ENCODE measurements at places on chromosomes 11 and 22.

GRCh38 chr22:43154887-43155536 lies 3.7 kb downstream of the TSPO start:
- DNase-seq = no peak

DNA sequence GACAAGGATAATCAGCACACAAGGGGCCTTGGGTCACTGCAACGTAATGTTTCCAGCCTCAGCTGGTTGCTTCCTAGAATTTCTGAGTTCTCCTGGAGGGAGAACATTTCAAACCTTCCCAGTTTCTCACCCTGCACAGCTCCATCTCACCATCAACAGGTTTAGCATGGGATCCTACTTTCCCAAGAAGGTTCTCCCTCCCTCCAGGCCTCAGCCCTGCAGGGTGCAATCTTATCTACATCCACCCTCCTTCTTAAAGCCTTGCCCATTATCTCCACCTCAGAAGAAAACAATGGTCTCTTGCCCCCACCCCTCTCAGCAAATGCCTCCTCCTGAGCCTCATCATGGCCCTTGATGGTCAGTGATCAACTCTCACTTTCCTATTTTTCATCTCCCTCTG lies 23.6 kb downstream of the CADM1 start:
- DNase-seq = no peak

DNA sequence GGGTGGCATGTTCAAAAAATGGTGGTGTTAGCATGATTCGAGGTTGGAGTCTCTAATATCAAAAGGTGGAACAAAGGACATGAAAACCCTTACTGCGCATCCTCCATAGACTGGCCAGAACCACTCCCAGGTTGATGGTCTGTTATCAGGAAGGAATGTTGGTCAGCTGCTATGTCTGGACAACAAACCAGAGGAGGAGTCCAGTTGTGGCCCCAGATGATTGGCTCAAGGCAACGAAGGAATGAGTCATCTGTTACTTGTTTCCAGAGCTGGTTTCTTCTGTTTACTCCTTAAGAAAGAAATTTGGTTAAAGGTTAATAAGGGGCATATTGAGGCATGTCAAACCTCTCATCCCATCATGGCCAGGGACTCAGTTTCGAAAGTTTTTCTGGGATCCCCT lies 56.8 kb upstream of the GRIA4 start:
- DNase-seq = peak; percentile 62

GRCh38 chr11:123391646-123392348 lies 38.3 kb upstream of the GRAMD1B start:
- no peak for DNase-seq

- no peak for DNase-seq
Observed at GRCh38 chr22:49019737-49020713, 807.6 kb downstream of the BRD1 start.

GRCh38 chr11:72405009-72405408 lies 29.3 kb downstream of the CLPB start:
- no peak for DNase-seq

DNA sequence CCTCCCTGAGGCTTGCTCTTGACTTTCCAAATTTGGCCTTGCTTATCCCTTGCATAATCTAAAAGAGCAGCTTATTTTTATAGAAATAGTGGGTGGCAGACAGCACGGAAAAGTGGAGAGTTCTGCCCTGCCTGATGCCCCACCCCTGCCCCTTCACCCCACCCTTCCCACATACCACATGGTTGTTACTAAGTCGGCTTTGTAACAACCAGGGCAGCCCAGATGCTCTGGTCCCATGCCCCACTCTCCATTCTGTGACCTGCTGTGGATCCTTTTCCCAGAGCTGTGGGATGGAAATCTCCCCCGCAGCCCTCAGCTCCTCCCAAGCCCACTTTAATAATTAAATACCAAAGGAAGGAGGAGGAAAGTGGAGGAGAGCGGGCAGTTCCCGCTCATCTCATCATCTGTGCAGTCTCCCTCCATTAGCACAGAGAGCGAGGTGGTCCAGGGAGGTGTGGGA lies 10.9 kb downstream of the MRGPRF start:
- DNase-seq = no peak

- no peak for DNase-seq
Observed at GRCh38 chr11:134409552-134410429, 2.3 kb downstream of the B3GAT1 start.

- DNase-seq = no peak
Observed at GRCh38 chr11:120994091-120994859, 29.6 kb upstream of the TBCEL start.

- DNase-seq = no peak
Observed at GRCh38 chr11:134026655-134027343, 42.1 kb upstream of the JAM3 start.
